ENCODE measurements at places on chromosomes 6 and 20. TPM values are rescaled to one million over a fixed set of nuclear protein-coding genes. Genes with fewer than 3 reads are reported as not detected.
A peak's percentile ranks its signal among the peaks of the same experiment; 100 is the strongest.

NEURL2 gene
- total RNA-seq: 7.4 TPM

SLCO4A1 gene
- total RNA-seq: 1.5 TPM

POM121L2 gene
- not detected for total RNA-seq

CTAGE9 gene
- not detected for total RNA-seq

VSX1 gene
- not detected for total RNA-seq

NKAIN4 gene
- not detected for total RNA-seq

ATXN1 gene
- total RNA-seq: 51.6 TPM

RTEL1 gene
- total RNA-seq: 34.1 TPM

TTK gene
- total RNA-seq: 4.5 TPM

BPIFB2 gene
- total RNA-seq: not detected

OR2J3 gene
- not detected for total RNA-seq

HCK gene
- not detected for total RNA-seq

ADIG gene
- not detected for total RNA-seq

CST2 gene
- total RNA-seq: not detected

PDE7B gene
- 3.4 TPM for total RNA-seq

DNA sequence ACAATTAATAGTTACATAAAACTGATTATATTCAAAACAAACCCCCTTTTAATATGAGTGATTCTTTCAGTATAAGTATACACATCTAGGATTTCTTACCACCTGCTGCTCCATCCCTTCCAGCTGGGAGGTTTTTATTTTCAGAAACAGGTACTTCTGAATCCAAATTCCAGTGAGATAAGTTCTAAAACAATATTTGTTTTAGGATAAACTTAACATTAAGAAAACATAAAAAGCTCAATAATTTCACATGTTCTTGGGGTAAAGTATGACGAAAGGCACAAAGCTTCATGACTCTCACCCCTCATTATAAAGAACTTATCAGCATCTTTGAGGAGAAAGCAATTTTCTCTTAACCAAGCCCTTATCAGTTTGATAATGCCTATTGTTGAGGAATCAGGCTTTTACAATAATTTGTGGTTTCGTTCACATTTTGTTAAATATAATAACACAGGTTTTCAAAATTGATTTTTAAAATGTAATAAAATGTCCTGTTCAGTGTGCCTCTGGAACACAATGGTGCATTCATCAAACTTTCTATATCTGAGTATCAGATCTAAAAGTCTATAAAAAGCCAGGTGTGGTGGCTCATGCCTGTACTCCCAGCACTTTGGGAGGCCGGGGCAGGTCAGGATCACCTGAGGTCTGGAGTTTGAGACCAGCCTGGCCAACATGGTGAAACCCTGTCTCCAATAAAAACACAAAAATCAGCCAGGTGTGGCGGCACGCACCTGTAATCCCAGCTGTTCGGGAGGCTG lies 4.3 kb downstream of the FAM217A start:
- H3K27me3 ChIP-seq: no peaks in the 10 kb centered on the region
- H3K4me1 ChIP-seq: peaks cover 2% of the 10 kb centered on the region
- H3K36me3 ChIP-seq: no peaks in the 10 kb centered on the region
- no peak overlapping the region for H3K4me3 ChIP-seq
- no peak for DNase-seq

GRCh38 chr6:166032366-166033200 lies 135.1 kb downstream of the TBXT start:
- DNase-seq: peak; percentile 78
- peaks cover 24% of the 10 kb centered on the region for H3K4me1 ChIP-seq
- peak overlapping the region; percentile 23 for H3K27ac ChIP-seq
- no peaks in the 10 kb centered on the region for H3K27me3 ChIP-seq

DNA sequence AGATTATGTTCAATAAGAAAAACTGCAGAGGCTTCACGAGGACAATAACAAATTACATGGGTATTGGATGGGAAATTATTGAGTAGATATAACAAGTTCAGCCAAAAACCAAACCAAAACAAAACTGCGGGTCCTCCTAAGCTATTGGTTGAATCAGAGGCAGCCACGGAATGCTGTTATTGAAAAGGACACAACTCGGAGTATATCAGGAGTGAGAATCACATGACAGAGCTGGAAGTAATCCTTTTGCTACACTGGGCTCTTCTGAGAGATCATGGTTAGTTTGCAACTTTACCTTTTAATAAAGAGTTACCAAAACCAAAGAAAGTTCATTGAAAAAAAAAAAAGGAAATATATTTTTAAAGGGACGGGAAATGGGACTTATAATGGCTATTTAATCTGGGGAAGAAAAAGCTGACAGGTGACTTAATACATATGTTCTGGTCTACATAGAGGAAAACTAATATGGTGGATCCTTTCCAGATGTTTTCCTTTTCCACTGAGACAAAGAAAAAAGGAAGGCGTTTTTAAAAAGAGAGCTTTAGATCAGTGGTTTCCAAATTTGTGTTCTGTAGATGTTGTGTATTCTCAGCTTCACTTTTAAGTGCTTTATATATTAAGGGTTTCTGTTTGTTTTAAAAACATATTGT lies 6.9 kb upstream of the CITED2 start:
- H3K4me3 ChIP-seq: no peak overlapping the region
- no peaks in the 10 kb centered on the region for H3K27me3 ChIP-seq

GRCh38 chr6:139905404-139906052 lies 531.1 kb upstream of the CITED2 start:
- DNase-seq: no peak
- H3K27ac ChIP-seq: peak overlapping the region; percentile 76
- H3K27me3 ChIP-seq: no peaks in the 10 kb centered on the region
- H3K4me1 ChIP-seq: peaks cover 22% of the 10 kb centered on the region
- H3K36me3 ChIP-seq: no peaks in the 10 kb centered on the region

GRCh38 chr6:74939721-74940620 lies 265.9 kb downstream of the COL12A1 start:
- no peaks in the 10 kb centered on the region for H3K27me3 ChIP-seq
- H3K27ac ChIP-seq: peak overlapping the region; percentile 47
- H3K4me3 ChIP-seq: no peak overlapping the region
- H3K36me3 ChIP-seq: peaks cover 6% of the 10 kb centered on the region
- no peak for DNase-seq

GRCh38 chr6:12969966-12970365 lies 253.4 kb downstream of the PHACTR1 start:
- H3K27ac ChIP-seq: no peak overlapping the region
- no peaks in the 10 kb centered on the region for H3K36me3 ChIP-seq

DNA sequence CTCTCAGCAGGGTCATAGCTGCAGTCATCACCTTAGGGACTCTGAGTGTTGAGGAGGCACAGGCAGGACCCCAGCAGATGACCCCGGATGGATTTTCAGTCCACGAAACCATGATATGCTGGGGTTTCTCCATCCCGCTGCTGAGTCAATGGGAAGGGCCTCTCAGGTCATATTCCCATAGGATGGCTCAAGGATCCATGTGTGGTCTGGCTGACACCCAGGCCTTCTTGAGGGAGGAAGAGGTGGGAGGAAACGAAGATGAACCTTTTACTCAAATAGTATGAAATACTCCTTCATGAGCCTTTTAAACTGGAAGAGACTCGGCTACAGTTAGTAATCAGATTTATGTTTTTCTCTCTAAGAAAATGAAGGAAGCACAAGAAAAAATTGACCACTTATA lies 10.3 kb upstream of the RALY start:
- no peaks in the 10 kb centered on the region for H3K36me3 ChIP-seq
- H3K4me1 ChIP-seq: no peaks in the 10 kb centered on the region
- DNase-seq: no peak

GRCh38 chr20:37598575-37599342 lies 71.1 kb upstream of the BLCAP start:
- peaks cover 53% of the 10 kb centered on the region for H3K27me3 ChIP-seq
- no peaks in the 10 kb centered on the region for H3K36me3 ChIP-seq
- no peak overlapping the region for H3K4me3 ChIP-seq
- no peaks in the 10 kb centered on the region for H3K4me1 ChIP-seq
- H3K27ac ChIP-seq: no peak overlapping the region

- H3K27me3 ChIP-seq: no peaks in the 10 kb centered on the region
- no peaks in the 10 kb centered on the region for H3K36me3 ChIP-seq
- no peak overlapping the region for H3K27ac ChIP-seq
Measured at GRCh38 chr6:167093922-167094432, 28.9 kb upstream of the CCR6 start.

- H3K27me3 ChIP-seq: no peaks in the 10 kb centered on the region
- peak overlapping the region; percentile 80 for H3K27ac ChIP-seq
- DNase-seq: no peak
- peaks cover 48% of the 10 kb centered on the region for H3K4me1 ChIP-seq
Measured at GRCh38 chr6:134002821-134003220, 49.6 kb downstream of the SLC2A12 start.

GRCh38 chr20:62761759-62762131 lies 34.5 kb upstream of the MRGBP start:
- no peaks in the 10 kb centered on the region for H3K36me3 ChIP-seq
- no peaks in the 10 kb centered on the region for H3K4me1 ChIP-seq
- peaks cover 21% of the 10 kb centered on the region for H3K27me3 ChIP-seq
- DNase-seq: no peak
- no peak overlapping the region for H3K27ac ChIP-seq
- H3K4me3 ChIP-seq: no peak overlapping the region

DNA sequence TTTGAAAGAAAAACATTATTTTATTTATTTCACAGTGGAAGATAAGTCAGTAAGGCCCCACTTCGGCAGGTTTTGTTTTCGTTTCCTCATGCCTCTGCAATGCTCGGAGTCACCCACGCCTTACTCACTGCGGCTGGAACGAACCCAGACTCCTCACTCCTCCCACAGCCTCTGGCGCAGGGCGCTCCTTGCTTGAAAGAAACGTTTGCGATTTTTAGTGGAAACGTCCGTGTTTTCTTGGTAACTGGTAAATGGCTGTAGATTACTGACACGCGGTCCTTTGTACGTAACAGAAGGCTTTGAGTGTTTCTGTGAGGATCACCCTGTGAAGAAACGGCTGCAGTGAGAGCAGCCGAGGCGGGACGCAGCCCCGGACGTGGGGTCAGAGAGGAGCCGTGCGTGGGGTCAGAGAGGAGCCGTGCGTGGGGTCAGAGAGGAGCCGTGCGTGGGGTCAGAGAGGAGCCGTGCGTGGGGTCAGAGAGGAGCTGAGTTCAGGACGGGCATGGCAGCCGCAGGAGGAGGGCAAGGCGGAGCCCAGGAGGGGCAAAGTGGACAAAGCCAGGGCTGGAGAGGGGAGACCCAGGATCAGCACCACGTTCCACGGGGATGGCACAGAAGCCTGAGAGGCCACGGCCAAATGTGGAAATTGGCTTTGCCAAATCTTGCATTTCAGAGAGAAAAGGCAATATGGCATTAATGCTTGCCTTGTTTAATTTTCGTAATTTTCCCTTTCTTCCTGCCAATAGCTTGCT lies 198.6 kb upstream of the THBS2 start:
- no peaks in the 10 kb centered on the region for H3K36me3 ChIP-seq
- peaks cover 20% of the 10 kb centered on the region for H3K4me1 ChIP-seq
- DNase-seq: no peak
- H3K4me3 ChIP-seq: no peak overlapping the region
- peak overlapping the region; percentile 63 for H3K27ac ChIP-seq

DNA sequence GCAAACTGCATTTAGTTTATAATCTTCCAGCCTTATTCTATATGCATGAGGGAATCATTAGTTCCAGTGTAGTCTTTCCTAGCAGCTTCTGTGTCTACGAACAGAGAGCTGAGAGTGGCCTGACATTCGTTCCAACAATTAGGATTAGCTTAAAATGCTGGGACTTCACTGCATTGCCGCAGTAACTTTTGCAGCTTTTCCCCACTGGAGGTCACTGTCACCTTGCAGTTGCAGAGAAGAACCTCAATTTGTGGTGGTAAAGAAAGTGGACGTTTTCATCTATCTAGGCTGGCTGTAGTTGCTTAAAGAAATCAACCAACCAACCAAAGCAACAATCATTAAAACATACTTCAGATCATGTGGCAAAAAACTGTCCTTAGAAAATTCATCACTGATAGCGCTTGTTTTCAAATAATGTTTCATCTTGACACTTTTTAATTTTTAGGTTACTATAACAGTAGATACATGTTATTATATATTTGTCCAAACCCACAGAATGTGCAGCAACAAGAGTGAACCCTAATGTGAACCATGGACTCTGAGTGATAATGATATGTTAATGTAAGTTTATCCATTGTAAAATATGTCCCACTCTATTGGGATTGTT lies 12.2 kb downstream of the MYLK4 start:
- no peak for DNase-seq
- peaks cover 2% of the 10 kb centered on the region for H3K4me1 ChIP-seq

DNA sequence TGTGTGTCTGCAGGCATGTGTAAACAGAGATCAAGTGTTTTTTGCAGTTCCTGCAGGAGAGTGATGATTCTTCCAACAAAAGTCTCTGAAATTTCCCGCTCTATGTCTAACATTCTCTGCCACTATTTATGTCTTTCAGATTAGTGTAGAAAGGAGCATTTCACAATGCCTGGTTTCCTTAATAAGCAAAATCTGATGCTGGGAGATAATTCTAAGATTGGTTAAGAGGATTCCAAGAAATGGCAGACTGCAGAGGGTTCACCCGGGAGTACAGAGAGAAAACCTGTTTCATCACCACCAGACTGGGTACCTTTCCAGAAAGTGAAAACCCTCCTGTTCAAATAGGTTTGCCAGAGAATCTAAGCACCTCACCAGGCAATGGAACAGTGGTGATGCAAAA lies 62.7 kb downstream of the FOXC1 start:
- no peak for DNase-seq
- H3K36me3 ChIP-seq: no peaks in the 10 kb centered on the region
- H3K4me1 ChIP-seq: peaks cover 19% of the 10 kb centered on the region
- no peak overlapping the region for H3K4me3 ChIP-seq

GRCh38 chr6:139257291-139257690 lies 34.5 kb downstream of the TXLNB start:
- no peak overlapping the region for H3K4me3 ChIP-seq
- H3K36me3 ChIP-seq: no peaks in the 10 kb centered on the region

DNA sequence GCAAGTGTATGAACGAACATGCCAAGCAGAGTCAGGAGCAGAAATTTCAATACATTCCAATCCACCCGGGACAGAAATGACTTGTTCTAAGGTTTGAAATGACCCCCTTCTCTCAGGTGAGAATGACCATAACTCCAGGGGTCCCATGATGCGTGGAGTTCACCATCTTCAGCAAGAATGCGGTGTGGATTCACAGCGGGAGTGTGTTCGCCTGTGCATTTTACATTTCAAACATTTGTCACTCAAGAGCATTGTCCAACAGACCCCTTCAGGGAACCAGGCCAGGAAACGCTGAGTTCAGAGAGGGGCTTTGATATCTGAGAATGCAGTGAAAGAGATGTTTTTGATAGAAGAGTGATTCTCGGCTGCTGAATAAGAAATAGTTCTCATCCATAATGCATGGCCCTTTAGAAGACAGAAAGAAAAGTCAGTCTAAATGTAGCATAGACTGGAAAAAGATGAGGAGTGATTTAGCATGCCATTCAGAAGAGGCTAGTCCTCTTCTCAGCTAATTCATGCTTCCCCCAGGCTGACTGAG lies 200.3 kb upstream of the KCNG1 start:
- H3K36me3 ChIP-seq: no peaks in the 10 kb centered on the region
- peaks cover 18% of the 10 kb centered on the region for H3K27me3 ChIP-seq
- peaks cover 16% of the 10 kb centered on the region for H3K4me1 ChIP-seq
- no peak for DNase-seq
- no peak overlapping the region for H3K27ac ChIP-seq
- no peak overlapping the region for H3K4me3 ChIP-seq

- no peak overlapping the region for H3K4me3 ChIP-seq
- no peak for DNase-seq
- no peaks in the 10 kb centered on the region for H3K4me1 ChIP-seq
- H3K36me3 ChIP-seq: no peaks in the 10 kb centered on the region
- H3K27me3 ChIP-seq: no peaks in the 10 kb centered on the region
- H3K27ac ChIP-seq: no peak overlapping the region
Measured at GRCh38 chr6:151633526-151634335, 139.9 kb downstream of the CCDC170 start.

GRCh38 chr6:40755749-40756452 lies 168.7 kb upstream of the LRFN2 start:
- no peak overlapping the region for H3K27ac ChIP-seq
- H3K4me3 ChIP-seq: no peak overlapping the region
- H3K27me3 ChIP-seq: peaks cover 22% of the 10 kb centered on the region
- H3K4me1 ChIP-seq: no peaks in the 10 kb centered on the region

Measured in osteocyte (in vitro differentiated cells).